ENCODE measurements at places on chromosomes 3 and 15.

DNA sequence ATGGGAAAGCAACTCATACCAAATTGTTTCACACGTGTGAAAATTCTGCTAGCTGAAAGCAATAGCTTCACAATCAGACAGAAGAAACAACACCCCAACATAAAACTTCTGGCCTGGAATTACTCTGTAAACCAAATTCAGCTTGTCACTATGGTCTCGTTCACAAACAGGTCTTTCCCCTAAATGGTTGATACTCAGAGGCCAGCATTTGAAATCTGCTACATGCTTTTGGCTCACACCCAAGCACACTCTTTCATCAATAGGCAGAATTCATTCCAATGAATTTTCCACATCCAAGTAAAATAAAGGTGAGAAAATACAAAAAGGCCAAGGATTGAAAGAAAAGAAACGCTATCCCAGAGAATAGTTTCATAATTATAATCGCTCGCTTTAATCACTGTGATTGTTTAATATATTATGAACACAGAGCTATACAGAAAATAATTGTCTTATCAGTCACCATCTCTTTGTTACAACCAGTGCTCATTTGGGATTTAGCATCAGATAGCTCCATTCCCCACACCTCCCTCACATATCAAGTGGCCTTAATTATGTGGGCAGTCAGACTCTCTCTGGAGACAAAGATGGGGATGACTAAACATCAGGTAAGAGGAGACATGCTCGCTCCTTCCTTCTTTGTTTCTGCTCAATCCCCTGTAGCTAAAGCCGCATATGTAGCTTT, 503.8 kb upstream of the ARRDC4 start:
- no peak for DNase-seq

DNA sequence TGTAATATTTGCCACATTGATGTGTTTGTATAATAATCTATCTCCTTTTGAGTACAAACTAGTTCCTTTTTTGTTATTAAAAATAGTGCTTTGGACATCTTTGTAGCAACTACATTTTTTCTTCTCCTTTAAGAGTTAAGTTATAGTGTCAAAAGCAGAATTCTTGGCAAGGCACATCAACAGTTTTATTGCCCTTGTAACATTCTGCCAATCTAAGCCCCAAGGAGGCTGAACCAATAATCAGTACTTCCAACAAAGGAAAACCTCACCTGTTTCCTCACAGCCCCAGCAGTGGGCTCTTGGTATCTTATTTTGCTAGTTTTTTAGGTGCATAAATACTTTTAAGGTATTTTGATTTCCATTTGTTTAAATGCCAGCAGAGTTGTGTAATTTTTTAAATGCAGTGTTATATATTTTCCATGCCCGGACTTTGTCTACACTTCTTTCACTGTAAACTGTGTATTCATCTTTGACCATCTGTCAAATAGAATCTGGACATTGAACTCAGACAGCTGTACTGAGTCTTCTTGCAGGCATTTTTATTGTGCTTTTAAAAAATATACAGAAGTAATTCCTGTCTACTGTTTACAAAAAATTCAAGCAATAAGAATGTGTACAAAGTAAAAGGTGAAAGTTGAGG, 101.0 kb downstream of the MYLK start:
- DNase-seq = no peak

DNA sequence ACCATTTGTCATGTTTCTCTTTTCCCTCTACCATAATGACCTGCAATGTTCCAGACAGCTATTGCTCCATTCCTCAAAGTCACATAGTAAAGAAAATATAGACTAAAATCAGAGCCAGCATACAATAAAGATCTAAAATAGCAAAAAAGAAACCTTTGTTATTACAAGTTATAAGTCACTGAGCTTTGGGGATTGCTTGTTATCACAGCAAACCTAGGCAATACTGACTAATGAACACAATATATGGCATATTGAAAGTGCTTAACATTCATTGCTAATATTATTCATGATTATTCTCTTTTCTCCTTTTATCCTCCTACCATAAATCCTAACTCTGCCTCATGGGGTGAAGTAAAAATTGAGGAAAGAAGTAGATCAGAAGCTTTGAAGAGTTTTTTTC, 27.4 kb upstream of the TIPARP start:
- no peak for DNase-seq

DNA sequence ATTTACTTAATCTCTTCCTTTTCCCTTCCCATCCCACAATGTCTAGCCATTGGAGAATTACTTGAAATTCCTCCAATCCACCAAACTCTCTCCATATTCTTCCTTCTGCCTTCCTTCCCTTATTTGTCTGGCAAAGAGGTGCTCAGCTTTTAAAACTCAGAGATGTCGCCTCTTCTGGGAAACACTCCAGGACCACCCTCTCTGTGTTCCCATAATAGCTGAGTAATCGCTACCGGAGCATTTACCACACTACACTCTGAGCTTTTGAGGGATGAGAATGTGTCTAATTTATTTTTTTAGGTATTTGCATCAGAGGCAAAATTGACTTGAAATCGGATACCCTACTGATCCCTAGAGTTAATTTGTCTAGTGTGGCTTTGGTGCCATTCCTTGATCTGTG, 245.7 kb upstream of the TPRG1 start:
- no peak for DNase-seq

- DNase-seq = no peak
Observed at GRCh38 chr3:59284926-59285325, 235.1 kb upstream of the CFAP20DC start.

DNA sequence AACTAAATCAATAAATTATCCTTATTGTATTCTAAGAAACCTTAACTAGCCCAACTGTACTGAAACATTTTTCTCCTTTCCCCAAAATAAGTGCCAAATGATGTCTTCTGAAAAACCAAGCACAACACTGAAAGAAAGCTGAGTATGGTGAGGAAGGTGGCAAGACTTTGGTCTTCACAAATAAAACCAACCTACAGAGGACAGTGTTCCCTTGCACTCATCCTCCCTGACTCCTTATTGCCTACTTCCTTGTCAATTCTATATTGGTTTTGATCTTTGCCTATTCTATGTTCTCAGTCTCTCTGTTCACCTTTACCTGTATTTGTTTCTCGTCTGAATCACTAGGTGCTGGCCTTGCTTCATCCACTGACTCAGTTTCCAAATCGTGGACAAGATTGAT, 490.1 kb upstream of the ZNF385D start:
- DNase-seq = no peak

GRCh38 chr3:69823743-69824142, 84.5 kb downstream of the MITF start:
- no peak for DNase-seq

DNA sequence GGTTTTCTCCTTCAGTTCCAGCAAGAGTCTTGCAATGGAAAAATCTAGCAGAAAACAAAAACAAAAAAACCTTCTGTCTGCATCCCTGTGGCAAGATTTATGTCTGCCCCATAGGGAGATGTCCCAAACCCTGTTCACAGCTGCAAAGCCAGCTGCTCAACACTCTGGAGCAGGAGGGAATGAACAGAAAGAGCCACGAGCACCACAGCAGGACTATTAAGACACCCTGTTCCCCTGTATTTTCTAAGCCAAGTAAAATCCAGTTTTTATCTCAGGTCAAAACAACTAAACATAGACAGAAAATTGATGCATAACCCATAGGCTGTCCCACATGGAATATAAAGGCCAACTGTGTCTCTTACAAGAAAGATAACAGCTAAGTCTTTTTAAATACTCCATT, 357.9 kb downstream of the LSAMP start:
- no peak for DNase-seq

GRCh38 chr3:135760581-135760980, 204.9 kb upstream of the PPP2R3A start:
- no peak for DNase-seq

DNA sequence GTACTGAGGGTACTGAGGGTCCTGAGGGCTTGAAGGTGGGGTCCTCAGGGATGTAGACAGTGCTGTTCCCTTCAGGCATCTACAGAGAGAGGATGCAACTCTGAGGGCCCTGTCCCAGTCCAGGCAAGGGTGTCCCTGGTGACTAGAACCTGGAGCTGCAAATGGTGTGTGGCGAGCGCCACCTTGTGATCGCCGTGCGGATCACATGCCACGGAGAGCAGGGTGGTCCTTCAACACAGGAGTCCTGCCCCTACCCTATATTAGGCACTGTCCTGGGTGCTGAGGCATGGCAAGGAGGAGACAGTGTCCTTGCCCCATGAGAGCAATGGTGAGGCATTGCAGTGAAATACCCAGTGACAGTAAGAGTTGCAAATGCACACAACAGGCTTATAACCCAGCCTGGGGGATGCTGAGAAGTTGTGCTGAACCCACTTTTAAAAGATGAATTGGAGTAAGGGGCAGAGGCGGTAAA, 23.6 kb downstream of the RHCG start:
- peak; percentile 51 for DNase-seq

DNA sequence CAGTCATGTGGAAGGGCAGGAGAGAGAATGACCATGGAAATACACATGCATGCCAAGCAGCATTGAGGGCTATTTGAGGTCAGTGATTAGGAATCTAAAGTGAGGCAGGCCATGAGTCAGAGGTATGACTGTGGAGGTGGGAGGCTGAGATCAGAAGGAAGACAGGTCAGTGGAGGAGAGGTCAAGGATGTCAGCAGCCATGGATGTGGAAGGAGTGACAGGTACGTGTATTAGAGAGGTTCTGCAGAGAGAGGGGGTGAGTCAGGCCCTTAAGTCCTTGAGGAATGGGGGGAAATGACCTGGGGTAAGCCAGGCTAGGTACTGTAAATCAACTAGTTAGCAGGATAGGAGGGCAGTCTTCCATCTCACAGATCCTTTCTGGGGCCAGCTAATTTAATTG, 166.6 kb downstream of the ANO10 start:
- DNase-seq = peak; percentile 87

DNA sequence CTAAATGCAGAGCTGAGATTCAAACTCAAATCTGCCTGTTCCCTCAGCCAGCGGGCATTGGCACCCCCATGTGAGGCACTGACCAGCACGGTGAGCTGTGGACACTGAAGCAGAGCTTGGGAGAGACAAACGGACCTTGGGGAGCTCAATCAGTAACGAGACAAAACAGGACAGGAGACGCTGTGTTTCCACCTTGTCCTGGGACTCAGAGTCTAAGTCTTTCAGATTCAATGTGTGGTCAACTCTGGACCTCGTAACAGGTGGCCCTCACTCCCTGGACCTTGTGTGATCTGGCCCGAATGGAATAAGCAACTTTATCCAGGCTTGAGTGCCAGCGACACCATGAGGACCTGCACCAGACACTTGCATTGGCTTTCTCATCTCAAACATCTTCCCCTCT, 232.5 kb downstream of the UACA start:
- DNase-seq = no peak

- no peak for DNase-seq
Observed at GRCh38 chr3:46665763-46666452, 27.6 kb downstream of the ALS2CL start.

- no peak for DNase-seq
Observed at GRCh38 chr3:131883086-131883485, 151.7 kb downstream of the CPNE4 start.

DNA sequence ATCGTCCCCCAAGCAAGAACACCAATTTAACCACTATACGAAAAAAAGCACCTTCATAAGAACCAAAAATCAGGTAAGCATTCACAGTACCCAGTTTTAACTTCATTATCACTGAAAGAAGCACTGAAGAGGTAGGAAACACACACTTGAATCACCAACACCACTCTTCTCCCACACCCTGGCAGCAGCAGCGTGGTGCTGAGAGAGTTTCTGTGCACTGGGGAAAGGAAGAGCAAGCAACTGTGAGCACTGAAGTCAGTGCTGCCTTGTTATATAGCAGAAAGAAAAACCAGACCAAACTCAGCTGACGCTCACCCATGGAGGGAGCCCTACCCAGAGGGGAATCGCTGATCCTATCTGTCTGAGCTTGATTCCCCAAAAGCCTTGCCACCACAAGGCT, 98.2 kb downstream of the DMXL2 start:
- DNase-seq = no peak

- no peak for DNase-seq
Observed at GRCh38 chr3:14796403-14797077, 22.2 kb upstream of the FGD5 start.

DNA sequence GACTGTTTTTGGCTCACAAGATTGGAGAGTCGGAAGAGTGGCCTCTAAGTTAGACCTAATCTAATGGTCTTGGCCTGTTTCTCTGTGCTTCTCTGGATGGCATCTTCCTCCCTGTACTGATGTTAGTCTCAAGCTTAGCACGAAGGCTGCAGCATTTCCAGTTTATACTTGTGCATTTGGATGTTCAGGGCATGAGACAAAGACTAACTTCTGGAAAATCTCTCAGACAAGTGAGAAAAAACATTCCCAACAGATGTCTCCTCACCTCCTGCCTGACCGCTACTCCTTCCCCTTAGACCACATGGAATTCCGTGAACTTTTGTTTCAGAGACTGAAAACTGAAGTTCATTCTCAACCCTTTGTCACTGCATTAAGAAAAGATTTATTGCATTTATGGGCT, 410.8 kb upstream of the MCTP2 start:
- DNase-seq = no peak

- no peak for DNase-seq
Observed at GRCh38 chr3:12439161-12439940, 44.9 kb upstream of the TSEN2 start.

DNA sequence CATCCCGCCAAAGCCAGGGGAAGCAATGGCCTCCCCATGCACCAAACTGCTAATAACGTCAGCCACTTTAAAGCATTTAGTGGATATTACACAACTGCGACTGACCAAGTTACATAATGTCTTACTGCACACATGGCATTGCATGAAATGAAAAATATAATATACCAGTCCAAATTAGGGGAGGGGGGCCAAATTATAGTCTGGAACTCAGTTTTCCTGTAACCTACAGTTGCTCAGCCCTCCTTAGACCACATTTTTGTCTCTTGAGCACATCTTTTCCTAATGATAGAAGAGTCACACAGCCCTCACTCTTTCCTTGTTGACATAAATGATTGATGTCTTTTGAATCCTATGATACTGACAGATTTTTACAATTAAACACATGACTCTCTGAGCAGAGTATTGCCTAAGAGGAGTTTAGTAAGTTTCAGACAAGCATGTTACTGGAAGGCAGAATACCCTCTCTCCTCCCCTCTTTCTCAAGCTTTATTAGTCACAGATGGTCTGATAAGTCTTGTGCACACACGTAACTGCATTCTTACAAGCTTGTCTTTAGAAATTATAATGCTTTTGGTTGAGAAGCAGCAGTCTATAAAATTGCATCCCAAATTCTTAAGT, 1.1 kb upstream of the PLD1 start:
- no peak for DNase-seq

GRCh38 chr3:31305340-31305739, 227.4 kb upstream of the STT3B start:
- DNase-seq = no peak

DNA sequence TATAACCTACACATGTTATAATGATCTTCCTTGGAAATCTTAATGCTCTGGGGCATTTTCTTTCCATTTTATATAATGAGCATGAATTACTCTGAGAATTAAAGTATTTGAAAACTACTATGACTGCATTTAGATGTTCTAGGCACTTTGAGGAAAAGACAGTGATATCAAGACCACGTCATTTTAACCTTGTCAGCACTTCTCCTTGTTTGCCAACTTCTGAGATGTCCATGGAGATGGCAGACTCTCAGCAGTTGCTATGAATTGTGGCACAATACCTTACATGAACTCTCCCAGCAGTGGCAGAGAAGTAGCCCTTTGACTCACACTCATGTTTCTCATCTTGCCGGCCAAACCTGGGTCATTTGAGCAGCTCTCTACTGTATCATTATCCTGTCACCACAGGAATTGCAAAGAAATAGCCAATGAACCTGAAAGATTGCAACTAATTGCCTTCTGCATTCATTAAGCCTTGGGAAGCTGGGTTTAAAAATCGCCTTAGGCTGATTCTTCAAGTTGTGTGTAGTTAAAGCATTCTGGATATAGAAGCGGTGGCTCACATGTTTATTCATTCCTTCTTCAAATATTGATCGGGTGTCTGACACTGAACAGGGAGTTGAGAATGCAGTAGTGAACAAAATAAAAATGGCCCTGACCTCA, 272.2 kb upstream of the CFAP20DC start:
- no peak for DNase-seq

All from SW480 (cell line).